GM12864 (cell line): ENCODE measurements at places on chromosomes 4 and X.

GRCh38 chr4:18021470-18021719 is 160 bp downstream of the LCORL start:
- DNase-seq = no peak

DNA sequence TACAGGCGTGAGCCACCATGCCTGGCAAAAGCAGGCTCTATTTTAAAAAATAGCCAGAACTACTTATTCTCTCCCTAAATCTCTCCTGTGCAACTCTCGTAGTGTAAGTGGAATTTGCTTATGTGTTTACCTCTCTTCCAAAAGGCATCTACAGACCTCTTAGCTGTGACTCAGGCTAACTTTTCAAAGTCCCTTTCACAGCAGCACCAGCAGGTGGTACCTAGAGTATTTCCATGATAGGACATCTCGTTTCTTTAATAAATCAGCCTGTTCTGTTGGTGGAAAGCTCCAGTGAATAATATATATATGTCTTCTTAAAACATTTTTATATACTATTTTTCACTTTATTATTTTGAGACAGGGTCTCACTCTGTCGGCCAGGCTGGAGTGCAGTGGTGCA is 89.0 kb downstream of the NSUN7 start:
- DNase-seq = no peak

DNA sequence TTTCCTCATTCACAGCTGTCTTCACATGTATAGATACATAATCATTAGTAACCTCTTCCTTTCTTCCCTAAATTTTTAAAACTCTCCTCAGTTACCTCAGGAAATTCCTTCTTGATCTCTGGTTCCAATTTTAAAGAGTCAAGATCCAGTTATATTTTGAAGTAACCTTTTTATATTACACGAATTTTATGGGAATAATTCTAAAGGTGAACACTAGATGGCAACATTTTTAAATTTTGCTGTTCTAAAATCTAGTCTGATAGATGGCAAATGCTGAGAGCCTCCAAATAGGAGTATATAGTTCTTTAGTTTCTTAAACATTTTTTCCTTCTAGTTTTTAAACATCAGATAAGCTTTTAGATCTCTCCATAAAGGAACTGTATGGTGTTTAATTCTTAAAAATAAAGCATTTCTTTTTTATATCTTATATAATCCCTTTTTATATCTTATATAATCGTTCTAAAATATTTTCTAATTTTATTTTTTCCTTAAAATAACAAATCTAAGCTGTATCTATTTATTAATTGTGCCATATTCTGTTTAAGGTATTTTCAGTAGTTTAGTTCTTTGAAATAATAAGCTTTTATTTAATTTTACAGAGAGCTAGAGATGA is 37.9 kb upstream of the PAPSS1 start:
- DNase-seq = no peak

DNA sequence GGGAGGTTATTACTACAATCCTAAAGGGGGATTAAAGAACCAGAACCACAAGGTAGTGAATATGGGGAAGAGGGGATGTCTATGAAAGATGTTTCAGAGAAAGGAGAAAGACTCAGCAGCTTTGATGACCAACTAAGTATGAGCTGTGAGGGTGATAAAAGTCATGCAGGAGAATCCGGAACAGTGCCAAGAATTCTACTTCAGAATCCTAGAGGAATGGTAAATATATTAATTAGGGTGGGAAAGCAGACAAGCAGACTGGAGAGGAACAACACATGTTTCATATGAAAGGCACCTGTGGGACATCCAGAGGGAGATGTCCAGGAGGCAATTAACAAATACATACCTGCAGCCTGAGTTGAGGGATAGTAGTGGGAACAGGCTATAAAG is 642.2 kb upstream of the DIPK2B start:
- DNase-seq = no peak

DNA sequence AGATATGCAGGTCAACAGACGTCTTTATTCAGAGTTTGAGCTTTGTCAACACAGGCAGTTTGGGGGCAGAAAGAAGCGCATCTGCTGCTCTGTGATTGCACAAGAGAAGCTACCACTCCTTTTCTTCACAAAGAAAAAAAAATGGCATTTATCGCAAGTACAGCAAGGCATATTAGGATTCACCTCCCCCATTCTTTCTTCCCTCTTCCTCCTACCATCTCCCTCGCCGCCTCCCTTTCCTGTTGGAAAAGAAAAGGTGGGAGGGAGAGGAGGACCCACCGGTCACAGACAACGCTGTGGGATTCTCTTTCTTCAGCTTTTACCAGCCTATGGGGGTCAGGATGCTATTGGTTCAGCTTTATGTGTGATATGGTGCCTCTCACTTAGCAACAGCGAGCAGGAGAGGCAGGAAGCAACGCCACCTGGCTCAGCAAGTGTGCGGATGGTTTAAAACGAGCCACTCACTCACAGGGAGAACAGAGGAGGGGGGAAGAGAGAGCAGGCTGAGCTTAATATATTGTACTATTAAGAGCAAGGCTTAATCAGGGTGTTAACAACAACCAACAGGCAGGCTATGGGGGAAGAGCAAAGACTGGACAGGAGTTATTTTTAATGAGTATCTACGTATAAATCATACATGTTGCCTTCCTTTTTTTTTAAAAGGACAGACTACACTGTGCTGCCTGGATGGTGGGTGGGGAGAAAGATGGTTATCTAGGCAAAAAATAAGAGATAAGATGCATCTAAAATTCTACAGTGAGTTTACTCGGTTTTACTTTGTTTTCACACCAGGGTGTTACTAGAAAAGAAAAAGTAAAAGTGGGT is 104.7 kb downstream of the MAML3 start:
- DNase-seq = no peak

- DNase-seq = no peak
Measured at GRCh38 chr4:78534286-78534955, 17.1 kb upstream of the ANXA3 start.

- DNase-seq = no peak
Measured at GRCh38 chr4:153222707-153223426, 18.6 kb downstream of the TRIM2 start.

DNA sequence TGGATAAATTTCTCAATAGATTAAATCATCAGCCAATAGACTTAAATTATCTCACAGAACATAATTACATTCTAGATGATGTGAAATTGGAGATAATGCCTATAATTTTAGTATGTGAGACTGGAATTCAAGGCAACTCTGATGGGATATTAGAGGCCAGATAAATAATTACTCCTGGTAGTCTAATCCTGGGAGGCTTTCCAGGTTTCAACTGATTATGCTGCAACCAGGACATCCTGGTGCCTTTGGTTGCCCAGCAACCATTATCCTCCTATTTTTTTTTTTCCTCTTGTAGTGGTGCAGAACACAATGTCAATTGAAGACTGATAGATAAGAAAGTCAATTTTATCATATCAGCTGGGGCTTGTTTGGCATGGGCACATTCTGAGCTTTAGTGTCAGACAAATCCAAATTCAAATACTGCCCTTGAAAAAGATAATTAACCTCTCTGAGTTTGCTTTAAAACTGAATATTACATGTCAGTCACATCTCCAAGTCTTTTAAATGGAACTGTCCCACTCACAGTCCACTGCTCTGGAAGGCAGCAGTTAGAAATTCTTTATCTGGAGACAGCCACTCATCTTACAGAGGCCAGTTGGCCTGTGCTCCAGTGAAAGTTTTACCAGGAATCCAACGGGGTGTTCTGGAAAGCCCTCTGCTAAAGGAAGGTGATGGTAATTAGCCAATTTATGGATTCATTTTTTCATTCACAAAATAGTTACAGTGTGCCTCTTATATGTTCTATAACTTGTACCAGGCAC is 95.3 kb upstream of the GUCY1A1 start:
- no peak for DNase-seq

DNA sequence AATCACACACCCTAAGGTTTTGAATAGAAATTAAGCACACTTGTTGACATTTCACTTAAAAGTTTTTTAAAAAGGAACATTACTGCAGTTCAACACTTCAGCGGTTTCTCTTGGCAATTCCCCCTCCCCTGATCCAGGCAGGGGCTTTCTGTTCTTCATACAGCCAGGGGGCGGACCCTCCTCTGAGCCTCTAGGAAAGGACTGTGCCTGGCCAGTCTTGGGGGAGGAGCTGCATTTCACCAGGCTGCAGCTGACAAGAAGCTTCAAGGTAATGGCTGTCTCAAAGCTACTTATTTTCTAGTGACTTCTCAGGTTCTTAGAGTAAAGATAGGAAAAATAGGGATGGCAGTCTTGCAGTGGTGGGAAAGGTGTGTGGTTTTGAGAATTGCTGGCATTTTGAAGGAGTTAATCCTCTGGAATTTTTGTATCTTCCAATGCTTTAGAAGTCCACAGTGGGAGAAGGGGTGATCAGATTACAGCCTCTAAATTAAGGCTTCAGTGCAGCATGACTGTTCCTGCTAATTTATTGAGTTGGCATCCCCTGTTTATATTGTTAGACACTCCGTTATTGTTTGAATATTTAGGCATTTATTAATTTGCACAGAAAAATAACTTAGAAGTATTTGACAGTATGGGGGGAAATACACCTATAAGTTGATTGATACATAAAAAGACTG is 33.5 kb downstream of the PWWP3B start:
- DNase-seq = no peak

GRCh38 chrX:131853440-131853839 is 169.7 kb upstream of the STK26 start:
- no peak for DNase-seq
